ENCODE measurements at places on chromosomes 12 and 14. TPM values are rescaled to one million over a fixed set of nuclear protein-coding genes. Genes with fewer than 3 reads are reported as not detected.

GRCh38 chr12:131634037-131634436 is 76.9 kb upstream of the SFSWAP start:
- DNase-seq, result no peak

Gene SLC2A13
- 13.0 TPM for total RNA-seq

Gene SMIM41
- 0.45 TPM for total RNA-seq

Gene CCDC88C
- total RNA-seq, result 17.4 TPM

Gene IAPP
- total RNA-seq, result not detected

Gene TMEM30B
- 4.0 TPM for total RNA-seq

DNA sequence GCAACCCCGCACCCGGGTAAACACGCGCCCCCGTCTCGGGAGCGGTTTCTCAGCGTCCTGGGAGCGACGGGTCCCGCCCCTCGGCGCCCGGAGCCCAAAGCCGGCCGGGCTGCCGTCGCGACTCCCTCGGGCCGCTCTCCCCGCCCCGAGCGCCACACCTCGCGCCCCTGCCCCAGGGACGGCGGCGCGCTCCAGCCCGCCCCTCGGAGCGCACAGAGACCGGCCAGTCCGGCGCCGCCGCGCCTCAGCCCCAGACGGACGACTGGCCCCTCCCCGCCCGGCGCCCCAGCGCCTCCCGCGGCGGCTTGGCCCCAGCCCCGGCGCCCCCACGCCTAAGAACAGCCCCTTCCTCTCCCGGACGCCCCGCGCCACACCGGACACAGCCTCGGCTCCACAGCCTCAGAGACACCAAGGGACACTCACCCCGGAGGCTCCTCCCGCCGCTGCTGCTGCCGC is 411 bp downstream of the BTBD7 start:
- no peak for DNase-seq

Data from mesenteric fat pad (tissue), 1 donor.